IMR-90 (cell line): ENCODE measurements at places on chromosomes 3 and 15. TPM values are rescaled to one million over a fixed set of nuclear protein-coding genes. Genes with fewer than 3 reads are reported as not detected.

- DNase-seq: no peak
These were observed 37.9 kb downstream of the RAB6B start for GRCh38 chr3:133857767-133858166.

GRCh38 chr15:57031605-57032004, 113.2 kb downstream of the TCF12 start:
- peak; percentile 76 for DNase-seq

GRCh38 chr3:38643592-38643991, 5.9 kb downstream of the SCN5A start:
- DNase-seq: no peak

- DNase-seq: no peak
These were observed 37.2 kb upstream of the CLSTN2 start for GRCh38 chr3:139897759-139898158.

- DNase-seq: no peak
These were observed 17.6 kb downstream of the CFAP44 start for GRCh38 chr3:113423699-113424098.

- peak; percentile 37 for DNase-seq
These were observed 143.6 kb downstream of the ANO10 start for GRCh38 chr3:43478118-43478785.

DNA sequence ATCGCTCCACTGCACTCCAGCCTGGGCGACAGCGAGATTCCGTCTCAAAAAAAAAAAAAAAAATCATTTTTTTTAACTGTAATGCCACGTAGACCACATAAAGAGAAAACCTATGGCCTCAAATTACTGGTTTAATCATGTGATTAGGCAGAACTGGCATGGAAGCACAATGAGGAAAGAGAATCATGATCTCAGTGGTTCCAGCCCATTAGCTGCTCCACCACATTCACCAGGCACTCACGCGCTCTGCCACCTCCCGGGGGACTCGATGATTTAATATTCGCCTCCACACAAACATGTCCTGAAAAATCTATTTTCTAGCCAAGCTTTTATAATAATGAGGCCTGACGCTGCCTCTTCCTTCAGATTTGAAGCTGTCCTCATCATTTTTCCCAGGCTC, 204.7 kb downstream of the TBL1XR1 start:
- no peak for DNase-seq

GRCh38 chr3:51340013-51340829, 44.9 kb upstream of the MANF start:
- DNase-seq: peak; percentile 91

DNA sequence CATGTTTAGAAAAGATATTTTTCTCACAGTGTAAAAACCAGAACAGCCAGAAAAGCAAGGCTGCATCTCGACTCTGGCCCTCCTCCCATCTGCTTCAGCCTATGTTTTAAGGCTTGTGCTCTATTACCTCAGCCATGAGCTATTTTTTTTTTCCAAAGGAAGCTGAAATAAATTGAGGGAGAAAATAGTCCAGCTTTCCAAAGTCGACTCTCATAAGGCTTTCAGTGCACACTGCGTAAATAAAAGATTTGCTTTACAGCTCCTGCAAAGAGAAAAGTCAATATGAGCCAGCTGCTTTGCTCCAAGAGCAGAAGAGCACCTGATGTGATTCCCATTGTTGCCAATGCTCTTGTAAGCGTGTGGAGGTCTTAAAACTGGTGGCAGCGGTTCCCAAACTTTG, 26.7 kb downstream of the SCG3 start:
- no peak for DNase-seq

Gene ECE2
- total RNA-seq: not detected in 2 replicates

GRCh38 chr15:75104804-75105557, 81.6 kb downstream of the PPCDC start:
- peak; percentile 83 for DNase-seq

- DNase-seq: no peak
These were observed 128.4 kb upstream of the IGSF10 start for GRCh38 chr3:151589311-151589710.

DNA sequence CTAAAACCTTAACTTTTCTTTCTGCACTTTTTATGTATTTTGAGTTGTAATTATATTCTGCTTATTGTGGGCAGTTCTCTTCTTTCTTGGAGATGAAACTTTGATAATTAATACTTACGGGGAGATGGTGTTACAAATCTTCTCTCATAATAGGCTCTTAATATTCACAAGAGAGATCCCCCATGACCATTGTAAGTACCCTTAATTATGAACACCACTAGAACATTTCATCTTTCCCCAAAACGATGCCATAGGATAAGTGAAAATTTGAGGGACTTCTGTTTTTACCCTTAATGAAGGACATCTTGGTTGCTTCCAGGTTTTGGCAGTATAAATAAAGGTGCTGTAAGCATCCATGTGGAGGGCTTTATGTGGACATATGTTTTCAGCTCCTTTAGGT, 60.7 kb downstream of the PIAS1 start:
- DNase-seq: no peak

Gene CHST13
- total RNA-seq: not detected in 2 replicates

Gene APEH
- 116 and 142 TPM in 2 replicates for total RNA-seq

DNA sequence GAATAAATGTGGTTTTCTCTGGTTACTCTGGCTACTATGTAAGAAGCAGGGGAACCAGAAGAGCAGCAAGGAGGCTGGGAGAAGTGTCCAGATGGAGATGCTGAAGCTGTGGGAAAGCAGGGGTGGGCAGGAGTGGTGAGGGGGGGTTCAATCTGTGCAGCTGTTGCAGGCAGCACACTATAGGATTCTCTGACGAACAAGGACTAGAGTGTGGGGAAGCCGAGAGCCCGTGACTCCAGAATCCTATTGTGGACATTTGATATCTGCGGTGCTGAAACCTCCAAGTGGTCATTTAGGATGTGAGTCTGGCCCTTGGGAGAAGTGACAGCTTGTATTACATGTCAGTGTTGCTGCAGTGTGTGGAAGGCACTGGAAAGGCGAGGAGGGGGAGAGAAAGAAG, 60.5 kb downstream of the GABRB3 start:
- no peak for DNase-seq

Gene ADGRG7
- not detected in 2 replicates for total RNA-seq

DNA sequence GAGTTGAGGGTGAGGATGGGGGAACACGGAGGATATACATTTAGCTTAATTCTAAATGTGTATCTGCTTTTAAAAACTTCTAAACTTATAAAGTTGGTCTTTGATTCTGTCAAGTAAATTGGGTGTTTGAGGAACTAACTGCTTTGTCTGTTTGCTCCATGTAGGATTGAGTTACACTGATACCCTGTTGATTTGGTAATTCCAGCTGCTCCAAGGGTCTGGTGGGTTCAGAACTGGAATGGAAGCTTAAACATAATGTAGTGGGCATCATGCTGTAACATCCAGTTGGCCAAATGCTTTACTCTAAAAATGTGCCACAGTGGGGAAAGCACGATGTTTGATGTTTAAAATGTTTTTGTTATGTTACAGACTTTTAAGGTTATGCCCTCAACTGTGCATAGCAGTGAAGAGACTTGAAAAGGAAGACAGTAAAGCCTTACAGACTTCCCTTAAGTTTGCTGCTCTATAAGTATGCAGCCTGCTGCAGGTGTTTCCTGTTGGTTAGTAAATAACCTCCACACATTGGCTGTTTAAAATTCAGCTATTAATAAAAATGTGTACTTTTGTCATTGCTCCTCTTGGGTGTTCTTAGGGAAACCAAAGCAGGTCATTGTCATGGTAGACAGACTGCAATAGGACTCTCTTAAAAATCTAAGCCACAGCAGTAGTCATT, 5.9 kb upstream of the EDEM1 start:
- DNase-seq: no peak

GRCh38 chr3:3196148-3196861, 16.8 kb upstream of the CRBN start:
- DNase-seq: no peak

Gene PCSK6
- not detected in 2 replicates for total RNA-seq

DNA sequence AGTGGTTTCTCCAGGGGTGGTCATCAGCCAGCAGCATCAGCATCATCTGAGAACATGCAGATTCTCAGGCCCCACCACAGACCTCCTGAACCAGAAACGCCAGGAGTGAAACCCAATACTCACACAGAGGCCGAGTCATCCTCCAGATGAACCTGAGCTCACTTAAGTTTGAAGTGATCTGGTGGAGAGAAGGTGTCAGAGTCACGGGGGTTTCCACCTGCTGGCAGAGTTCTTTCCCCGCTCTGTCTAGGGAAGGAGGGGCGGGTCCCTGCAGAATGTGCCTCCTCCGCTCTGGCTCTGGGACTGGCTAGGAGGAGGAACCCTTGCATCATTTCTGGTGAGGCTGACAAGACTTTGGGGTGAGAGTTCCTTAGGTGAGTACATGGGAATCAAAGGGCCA, 13.3 kb upstream of the KIF23 start:
- peak; percentile 47 for DNase-seq

DNA sequence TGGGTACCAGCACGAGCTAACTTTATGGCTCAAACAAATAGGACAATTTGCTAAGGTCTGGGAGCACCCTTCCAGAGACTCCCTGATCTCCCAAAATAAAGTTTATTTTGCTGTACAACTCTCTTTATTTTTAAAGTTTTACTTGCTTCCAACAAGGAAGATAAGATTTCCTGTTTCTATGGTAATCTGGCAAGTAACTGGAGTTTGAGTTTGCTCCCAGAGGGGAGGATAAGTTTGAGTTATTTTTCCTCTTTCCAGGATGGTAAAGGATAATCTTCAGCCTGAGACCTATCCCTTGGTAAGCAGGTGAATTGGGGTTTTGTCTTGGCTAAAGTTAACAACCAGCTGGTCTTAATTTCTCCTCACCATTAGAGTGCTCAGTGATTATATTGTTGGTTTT, 1019.4 kb upstream of the ALCAM start:
- no peak for DNase-seq

- DNase-seq: no peak
These were observed 22.9 kb downstream of the COLQ start for GRCh38 chr3:15498431-15499214.

Gene KLHL40
- total RNA-seq: not detected in 2 replicates

DNA sequence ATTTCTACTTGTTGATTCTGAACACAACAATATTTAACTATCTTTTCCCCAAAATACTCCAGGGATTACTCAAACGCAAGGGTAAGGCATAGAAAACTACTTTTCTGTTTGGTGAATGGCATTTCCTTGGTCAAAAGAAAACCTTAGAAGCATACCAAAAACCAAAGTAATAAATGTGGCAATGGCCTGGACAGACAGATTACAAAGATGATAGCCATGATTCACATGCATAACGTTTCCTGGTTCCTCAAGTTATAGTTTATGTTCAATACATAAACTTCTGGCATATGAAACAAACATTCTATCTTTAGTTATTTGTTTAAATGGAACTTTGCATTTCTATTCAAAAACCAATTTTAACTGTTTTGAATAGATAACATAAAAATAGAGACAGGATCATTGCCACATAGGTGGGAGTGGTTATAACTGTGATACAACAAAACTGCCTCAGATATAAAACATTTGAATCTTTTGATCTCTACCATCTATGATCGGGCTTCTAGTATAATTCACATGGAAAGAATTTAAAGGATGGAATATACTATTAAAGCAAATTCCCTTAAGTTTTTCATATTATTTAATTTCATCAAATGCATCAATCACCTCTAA, 32.1 kb downstream of the FOXP1 start:
- peak; percentile 66 for DNase-seq

GRCh38 chr3:15345608-15346137, 13.3 kb upstream of the SH3BP5 start:
- DNase-seq: no peak

GRCh38 chr15:58015565-58015964, 49.9 kb downstream of the ALDH1A2 start:
- DNase-seq: no peak

DNA sequence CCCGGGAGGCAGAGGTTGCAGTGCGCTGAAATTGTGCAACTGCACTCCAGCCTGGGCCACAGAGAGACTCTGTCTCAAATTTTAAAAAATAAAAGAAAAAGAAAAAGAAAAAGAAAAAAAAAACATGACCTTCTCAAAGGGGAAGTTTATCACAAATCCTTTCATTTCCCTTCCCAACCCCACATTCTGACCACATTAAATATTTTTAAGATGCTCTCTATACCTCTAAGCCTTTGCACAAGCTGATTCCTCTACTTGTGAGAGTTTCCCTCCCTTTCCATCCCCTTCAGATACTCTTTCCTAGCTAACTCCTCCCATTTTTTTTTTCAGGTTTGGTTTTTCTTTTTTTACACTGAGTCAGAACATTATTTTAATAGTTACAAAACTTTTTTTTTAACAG, 4.0 kb downstream of the HIGD1A start:
- DNase-seq: no peak

DNA sequence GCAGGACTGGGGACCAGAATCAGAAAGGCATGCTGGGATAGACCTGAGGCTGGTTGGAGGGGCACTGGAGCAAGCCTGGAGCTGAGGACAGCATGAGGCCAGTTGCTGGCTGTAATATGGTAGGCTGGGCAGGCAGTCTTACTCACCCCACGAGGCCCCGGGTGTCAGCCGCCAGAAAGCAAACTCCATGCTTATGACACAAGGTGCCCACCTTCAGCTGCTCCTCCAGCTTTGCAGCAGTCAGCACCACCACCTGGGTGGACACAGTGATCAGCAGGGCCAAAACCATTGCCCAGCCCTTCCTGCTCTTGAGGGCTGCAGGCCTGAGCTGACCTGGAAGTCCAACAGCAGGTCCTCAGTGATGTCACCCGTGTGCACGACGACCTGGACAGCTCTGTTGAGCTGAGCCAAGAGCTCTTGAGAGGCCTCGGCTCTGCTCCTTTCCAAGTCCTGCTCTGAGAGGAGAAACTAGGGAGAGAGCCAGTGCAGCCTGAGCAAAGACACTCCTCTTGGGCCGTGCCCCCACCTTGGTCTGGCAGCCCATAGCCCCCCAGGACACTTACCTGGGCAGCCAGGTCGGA, 747 bp downstream of the UBA7 start:
- DNase-seq: no peak

Gene CCDC80
- 387 and 406 TPM in 2 replicates for total RNA-seq

- DNase-seq: no peak
These were observed 25.1 kb downstream of the RLBP1 start for GRCh38 chr15:89196241-89196640.

DNA sequence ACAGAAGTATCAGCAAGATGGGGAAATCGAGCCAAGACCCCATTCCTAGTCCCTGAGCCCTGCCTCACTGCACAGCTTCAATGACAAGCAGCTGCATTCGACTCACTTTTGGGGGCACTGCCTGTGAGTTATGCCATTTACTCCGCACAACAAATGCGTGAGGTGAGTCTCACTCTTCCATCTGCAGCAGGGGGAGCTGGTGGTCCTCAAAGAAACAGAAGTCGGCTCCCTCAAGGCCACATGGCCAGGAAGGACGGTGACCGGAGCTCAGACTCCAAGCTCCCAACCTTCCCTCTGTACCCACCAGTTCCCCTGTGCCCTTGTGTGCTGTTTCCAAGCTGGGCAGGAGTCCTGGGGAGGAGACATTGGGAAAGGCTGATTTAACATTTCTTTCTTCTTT, 127.7 kb upstream of the IQSEC1 start:
- no peak for DNase-seq

DNA sequence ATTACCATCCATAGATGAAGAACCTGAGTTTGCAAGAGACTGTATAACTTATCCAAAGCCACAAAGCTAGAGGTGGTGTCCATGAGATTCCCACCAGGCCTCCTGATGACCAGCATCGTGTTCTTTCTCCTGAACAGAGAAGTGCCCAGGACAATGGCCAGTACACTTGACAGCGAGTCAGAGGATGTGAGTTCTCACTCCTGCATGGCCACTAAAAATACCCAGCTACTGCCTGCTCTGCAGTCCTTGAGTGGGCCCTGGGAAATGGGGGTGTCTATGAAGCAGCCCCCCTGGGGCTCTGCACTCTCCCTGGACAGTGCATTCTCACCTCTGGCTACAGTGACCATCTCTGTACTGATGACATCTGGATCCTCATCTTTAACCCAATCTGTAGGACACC, 201.2 kb downstream of the RPLP1 start:
- DNase-seq: no peak

GRCh38 chr3:101979033-101979432, 129.7 kb downstream of the NFKBIZ start:
- no peak for DNase-seq
